ENCODE measurements at places on chromosomes 2 and 18.

- DNase-seq = no peak
Observed at GRCh38 chr2:227819398-227819697, 5.7 kb downstream of the CCL20 start.

GRCh38 chr2:31109633-31110192 lies 28.5 kb downstream of the GALNT14 start:
- DNase-seq = no peak

- DNase-seq = no peak
Observed at GRCh38 chr2:197092431-197092830, 165.9 kb upstream of the PGAP1 start.

GRCh38 chr2:112183327-112184025 lies 45.3 kb downstream of the FBLN7 start:
- DNase-seq = no peak

All from T47D (cell line).